ENCODE measurements at places on chromosomes 12 and 14. TPM values are rescaled to one million over a fixed set of nuclear protein-coding genes. Genes with fewer than 3 reads are reported as not detected.
A peak's percentile ranks its signal among the peaks of the same experiment; 100 is the strongest.

Gene TAS2R8
- total RNA-seq, result not detected

Gene SLC17A8
- total RNA-seq, result not detected

Gene TAS2R13
- total RNA-seq, result 2.4 TPM

Gene COX8C
- 0.52 TPM for total RNA-seq

- no peak for DNase-seq
Observed at GRCh38 chr12:65999564-66000280, 130.8 kb downstream of the LLPH start.

GRCh38 chr12:54424224-54424623, 5.2 kb upstream of the ITGA5 start:
- peak; percentile 23 for DNase-seq

DNA sequence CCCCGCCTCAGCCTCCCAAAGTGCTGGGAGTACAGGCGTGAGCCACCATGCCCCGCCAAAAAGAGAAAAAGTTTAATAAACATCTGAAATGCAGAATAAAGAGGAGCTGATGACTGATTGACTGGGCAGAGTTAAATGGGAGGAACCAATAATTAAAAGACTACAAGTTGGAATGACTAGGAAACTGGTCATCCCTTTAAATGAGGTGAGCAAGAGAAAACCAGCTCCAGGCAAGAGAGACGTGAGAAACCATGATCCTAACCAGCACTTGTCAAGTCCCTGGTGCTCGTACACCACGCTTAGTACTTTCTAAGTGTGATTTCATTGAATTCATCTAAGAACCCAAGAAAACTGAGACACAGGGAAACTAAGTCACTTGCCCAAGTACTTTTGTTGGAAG, 47.9 kb downstream of the MAP1LC3B2 start:
- no peak for DNase-seq

DNA sequence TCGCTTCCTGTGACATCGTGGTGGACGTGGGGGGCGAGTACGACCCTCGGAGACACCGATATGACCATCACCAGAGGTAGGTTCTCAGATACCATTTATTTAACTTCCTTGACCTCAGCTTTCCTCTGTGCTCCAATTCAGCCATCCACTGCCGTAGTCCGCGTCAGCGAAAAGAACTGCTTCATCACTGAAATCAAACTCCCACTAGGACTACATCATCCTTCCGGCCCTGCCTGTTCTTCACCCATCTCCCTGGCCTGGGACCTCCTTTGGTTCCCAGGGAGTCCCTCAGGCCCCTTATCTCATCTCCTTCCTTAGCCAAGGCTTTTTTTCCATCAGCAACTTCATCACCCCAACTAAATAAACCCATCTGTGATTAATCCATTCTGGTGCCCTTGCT, 692 bp downstream of the MYG1 start:
- DNase-seq, result no peak

DNA sequence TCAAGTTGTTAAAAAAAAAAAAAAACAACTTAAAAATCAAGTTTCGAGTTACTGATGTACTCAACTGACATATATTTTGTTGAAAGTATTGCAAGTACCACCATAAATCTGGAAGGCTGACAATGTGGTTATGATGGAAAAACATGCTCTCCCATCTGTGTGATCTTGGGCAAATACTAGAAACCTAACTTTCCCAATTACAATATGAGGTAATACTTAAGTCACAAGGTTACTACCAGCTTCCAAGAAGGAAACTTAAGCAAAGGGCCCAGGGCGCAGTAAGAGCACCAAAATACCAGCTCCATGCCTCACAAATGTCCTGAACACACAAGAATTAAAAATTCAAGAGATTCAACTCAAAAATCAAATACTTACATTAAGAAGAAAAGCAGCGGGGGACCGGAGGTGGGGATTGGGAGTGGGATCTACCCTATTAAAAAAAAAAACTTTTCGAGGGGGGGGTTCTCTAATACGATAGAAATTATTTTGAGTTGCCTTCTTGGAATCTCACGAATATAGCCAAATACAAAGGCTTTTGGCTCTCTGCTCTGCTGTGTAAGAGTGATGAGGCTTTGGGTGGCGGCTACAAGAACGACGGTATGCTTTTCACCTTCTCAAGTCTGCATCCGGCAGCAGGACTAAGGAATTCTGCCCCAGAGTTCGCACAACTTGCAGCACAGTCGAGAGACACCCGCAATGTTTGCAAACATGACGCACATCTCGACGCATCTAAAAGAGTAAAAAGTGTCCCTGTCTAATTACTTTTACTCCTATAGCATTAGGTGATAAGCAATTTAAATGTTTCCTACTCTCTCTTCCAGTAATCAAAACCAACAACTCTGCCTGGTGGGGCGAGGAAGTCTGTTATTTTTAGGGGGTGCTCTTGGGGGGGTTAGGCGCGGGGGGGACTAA, 1.1 kb downstream of the SAV1 start:
- DNase-seq, result no peak

- DNase-seq, result no peak
Observed at GRCh38 chr12:130800312-130800711, 38.7 kb downstream of the STX2 start.

GRCh38 chr14:104274806-104275205, 136.4 kb downstream of the KIF26A start:
- no peak for DNase-seq

- DNase-seq, result no peak
Observed at GRCh38 chr14:89833120-89833532, 121.4 kb downstream of the EFCAB11 start.

DNA sequence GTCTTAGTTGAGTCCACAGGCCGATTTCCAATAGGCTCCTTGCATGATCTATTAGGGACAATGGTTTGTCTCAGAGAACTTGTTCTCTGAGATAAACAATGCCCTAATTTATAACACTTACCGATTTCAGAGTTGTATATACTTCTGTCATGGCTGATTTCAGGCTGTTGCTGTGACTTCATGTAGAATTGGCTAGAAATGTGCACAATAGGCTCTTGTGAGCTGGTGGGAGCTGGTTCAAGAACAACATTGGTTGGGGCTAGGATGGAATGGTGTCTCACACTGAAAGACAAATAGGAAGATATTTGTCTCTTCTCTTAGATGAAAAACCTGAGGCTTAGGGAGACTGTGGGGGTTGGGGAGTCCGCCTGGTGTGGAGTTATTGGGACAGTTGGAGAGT, 6.7 kb upstream of the KRT86 start:
- no peak for DNase-seq

GRCh38 chr14:64636208-64636979, 67.8 kb upstream of the PLEKHG3 start:
- DNase-seq, result peak; percentile 91

DNA sequence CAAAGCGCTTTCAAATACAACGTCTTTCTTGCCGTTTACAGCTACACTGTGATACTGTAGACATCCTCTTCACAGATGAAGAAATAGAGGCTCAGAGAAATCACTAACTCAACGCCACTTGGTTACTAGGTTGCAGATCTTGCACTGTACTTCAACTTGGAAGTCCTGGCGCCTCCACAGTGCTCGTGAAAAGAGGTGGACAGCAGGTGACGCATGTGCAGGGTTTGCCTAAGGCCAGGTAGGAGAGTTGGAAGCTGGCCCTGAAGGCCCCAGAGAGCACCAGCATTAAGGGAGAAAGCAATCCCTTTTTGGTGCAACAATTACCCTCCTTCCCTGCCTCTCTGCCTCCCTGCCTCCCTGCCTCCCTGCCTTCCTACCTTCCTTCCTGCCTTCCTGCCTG, 22.8 kb upstream of the TSPAN9 start:
- no peak for DNase-seq

DNA sequence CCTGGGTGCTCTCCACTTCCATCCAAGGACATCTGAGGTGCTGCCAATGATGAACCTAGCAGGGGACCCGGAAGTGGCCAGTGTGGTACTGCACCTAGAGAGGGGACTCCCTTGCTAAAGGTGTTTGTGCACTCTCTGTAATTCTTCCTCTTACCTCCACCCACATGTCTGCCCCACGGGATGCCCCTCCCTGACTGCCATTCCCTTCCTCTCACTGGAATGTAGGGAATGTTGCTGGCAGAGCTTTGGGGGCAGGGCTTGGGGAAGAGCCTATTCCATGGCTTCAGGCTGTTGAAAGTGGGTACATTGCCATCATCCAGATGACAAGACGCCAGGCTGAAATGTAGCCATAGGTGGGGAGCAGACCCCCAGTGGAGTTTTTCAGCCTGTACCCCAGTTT, 153.2 kb downstream of the SMOC1 start:
- no peak for DNase-seq

- no peak for DNase-seq
Observed at GRCh38 chr12:101995684-101996083, 66.1 kb downstream of the WASHC3 start.

DNA sequence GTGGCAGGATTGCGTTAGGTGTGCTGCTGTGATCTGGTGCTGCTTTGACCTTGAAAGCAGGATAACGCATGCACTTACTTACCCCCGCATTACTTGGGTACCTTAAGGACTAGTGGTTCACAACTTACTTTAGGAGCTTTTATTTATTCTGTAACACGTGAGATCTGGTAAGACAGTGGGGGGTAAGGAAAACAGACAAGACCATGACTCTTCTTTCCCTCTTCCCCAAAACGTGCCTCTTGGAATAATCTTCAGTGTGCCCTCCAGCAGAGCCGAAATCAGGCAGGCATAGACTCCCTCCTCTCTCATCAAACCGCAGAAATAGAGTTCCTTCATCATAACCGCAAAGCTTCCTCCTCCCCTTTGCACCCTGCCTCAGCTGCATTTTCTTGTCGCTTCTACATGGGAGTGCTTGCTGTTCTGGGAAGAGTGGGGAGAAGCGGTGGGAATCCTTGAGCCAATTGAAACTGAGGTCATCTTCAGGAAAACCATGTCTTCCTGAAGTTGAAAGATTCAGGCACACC, 43.4 kb downstream of the RAD52 start:
- no peak for DNase-seq

DNA sequence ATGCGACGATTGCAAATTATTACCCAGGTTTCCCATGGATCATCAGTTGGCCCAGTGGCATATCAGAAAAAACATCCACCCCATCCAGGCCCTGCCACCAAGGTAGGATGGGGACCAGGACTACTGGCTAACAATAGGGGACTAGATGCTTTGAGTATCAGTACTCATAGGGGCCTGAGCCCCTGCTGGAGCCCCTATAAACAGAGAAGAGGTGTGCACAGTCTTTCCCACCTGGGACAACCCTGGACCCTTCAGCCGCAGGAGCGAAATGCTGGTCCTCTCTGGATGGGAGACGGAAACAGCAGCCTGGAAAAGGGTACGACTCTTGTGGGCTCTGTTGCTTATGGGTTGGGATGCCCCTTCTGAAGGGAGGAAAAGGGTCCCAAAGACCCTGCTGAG, 5.7 kb downstream of the DHH start:
- DNase-seq, result no peak

DNA sequence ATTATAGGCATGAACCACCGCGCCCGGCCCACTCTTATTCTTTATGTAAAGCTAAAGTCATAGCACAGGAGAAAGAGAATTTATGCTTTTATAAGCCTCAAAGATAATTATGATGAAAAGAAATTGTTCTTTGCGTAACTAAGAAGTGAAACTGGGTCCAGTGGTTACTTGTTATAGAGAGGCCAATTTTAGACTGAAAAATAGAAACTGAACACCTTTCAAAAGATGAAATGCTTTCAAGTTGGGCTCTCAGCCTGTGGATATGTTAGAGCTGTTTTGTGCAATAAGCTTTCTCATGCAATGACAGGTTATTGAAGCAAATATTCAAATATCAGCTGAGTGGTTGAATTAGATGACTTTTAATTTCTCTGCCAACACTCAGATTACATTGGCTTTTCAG, 7.9 kb downstream of the TMEM253 start:
- no peak for DNase-seq

DNA sequence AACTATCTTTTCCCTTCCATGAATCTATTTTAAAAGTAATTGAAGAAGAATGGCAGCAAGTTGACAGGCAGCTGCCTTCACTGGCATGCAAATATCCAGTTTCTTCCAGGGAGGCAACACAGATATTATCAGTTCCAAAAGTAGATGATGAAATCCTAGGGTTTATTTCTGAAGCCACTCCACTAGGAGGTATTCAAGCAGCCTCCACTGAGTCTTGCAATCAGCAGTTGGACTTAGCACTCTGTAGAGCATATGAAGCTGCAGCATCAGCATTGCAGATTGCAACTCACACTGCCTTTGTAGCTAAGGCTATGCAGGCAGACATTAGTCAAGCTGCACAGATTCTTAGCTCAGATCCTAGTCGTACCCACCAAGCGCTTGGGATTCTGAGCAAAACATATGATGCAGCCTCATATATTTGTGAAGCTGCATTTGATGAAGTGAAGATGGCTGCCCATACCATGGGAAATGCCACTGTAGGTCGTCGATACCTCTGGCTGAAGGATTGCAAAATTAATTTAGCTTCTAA, 18.4 kb downstream of the TMPO start:
- no peak for DNase-seq

- DNase-seq, result no peak
Observed at GRCh38 chr12:69888901-69889300, 63.9 kb downstream of the MYRFL start.

GRCh38 chr14:87522575-87522974, 470.4 kb downstream of the GALC start:
- DNase-seq, result no peak

- no peak for DNase-seq
Observed at GRCh38 chr12:121513464-121514183, 67.2 kb downstream of the KDM2B start.

- DNase-seq, result no peak
Observed at GRCh38 chr14:98408024-98408555, 863.9 kb downstream of the BCL11B start.

DNA sequence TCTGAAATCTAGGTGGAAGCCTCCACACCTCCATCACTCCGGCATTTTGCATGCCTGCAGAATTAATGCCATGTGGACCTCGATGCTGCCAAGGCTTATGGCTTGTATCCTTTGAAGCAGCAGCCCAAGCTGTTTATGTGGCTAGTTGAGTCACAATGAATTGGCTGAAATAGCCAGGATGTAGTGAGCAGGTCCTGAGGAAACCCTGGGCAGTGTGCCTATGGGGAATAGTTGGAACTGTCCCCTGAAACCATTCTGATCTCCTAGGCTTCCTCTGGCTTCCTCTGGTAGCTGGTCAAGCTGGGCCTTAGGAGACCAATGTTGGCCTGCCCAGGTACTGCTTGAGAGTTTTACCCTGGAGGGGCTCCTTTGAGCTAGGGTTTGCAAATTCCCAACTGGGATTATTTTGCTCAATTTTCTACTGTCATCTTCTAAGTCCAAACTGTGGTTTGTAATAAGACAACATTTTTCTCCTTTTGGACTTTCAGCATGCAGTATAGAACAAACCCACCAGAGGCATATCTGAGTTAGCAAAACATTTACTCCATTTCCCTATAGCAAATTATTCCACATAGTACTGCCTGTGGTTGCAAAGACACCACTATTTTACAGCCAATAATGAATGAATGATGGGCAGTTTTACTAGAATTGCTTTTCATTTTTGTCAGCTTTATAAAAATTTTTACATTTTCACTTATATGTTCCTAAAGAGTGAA, 85.1 kb upstream of the AMIGO2 start:
- no peak for DNase-seq

DNA sequence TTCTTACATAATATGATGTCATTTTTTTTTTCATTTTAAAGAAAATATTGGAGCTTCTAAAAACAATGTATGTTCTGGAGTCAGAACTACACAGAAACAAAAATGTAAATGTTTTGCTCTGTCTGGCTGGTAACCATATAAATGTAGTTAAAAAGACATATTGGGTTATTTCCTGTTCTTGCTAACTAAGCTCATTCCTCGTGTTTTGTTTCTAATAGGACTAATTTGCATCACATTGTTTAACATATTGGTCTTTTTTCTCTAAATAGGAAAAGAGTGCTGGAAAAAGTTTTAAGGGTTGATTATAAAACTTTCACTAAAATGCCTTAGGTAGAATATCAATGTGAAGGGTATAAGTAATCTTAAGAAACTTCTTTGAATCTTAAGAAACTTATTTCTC, 221.3 kb downstream of the SLC6A15 start:
- no peak for DNase-seq
